Hematopoietic multipotent progenitor cell treated with erythropoietin and hydrocortisone succinate and interleukin-3 and kit ligand, for 8 days (in vitro differentiated cells): ENCODE measurements at places on chromosomes 2 and 18.
A peak's percentile ranks its signal among the peaks of the same experiment; 100 is the strongest.

DNA sequence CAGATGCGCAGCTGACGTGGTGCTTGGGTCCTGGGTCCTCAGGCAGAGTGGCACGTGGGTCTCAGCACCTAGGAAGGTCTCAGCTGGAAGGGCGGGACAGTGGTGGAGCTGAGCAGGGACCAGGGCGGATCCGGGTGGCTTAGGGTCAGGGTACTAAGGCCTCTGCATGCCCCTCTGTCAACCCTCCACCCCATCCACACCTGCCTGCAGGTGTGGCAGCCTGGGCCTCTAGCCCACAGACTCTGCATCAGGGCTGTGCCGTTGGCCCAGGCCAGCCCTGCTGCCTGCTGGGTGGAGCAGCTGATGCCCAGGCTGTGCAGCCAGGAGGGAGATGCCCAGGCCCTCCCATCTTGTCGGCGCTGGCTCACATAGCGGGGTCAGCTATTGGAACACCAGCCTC is 24.6 kb upstream of the OTOS start:
- DNase-seq, result no peak

DNA sequence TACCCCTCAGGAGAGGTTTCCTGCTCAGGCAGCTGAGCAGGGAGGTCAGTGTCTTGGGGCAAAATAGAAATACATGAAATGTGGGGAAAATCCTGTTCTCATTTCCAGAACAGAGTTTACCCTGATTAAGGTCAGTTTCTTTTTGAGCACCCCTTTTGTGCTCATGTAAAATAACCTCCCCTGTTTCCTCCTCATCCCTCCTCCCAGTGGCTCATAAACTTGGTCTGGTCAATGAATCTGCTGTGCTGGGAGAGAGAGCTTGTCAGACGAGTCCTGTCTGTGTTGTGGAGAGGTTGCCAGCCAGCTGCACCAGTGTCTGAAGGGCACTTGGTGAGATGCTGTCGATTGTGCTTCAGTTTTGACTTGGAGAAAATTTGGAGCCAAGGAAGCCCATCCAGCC is 48.6 kb downstream of the NTSR2 start:
- DNase-seq, result no peak

GRCh38 chr2:32965523-32966171 is 18.9 kb downstream of the LTBP1 start:
- no peak for DNase-seq

- no peak for DNase-seq
Observed at GRCh38 chr2:180289627-180290026, 282.5 kb upstream of the CWC22 start.

DNA sequence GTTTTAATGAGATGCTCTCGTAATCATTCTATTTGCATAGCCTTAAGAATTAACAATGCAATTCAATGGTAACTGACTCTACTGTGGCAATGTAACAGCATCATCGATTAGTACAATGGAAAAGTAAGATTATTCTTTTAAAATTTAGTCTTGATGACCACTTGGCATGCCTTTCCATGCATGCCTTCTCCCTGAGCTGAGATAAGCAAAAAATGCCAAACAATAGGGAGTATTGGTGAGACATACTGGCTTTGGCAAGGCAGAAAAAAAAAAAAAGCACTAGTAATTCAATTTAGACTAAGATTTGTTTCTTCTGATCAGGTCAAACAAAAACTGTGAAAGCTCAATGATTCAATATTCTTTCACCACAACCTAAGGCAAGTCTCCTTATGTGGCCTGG is 110.8 kb upstream of the TRIB2 start:
- DNase-seq, result no peak

DNA sequence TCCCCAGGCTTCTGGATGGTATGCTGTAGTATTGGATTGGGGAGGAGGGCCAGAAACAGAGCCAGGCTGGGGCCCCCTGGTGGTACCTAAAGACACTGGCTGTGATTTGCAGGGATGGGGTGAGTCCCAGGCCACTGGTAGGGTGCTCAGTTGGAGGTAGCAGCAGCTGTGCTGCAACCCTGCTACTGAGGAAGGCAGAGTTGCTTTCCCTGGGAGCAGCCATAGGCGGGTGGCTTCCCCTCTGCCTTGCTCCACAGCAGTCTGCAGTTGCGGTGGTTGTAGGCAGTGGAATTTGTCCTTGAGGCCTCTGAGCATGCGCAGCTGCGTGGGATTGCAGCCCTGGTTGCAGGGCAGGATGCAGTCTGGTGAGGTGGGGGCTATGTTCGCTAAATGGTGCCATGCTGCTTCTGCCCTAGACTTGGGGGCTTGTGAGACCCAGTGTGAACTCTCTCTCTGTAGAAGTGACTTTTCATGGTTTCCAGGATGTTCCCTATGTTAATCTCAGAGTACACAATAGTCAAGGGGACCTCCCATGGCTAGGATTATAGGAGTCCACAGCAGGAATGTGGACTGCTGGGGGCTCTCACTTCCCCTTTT is 443.5 kb downstream of the XIRP2 start:
- no peak for DNase-seq

GRCh38 chr2:1600191-1601066 is 143.9 kb downstream of the PXDN start:
- DNase-seq, result no peak

GRCh38 chr2:32058130-32058529 is 5.2 kb upstream of the SPAST start:
- DNase-seq, result no peak

DNA sequence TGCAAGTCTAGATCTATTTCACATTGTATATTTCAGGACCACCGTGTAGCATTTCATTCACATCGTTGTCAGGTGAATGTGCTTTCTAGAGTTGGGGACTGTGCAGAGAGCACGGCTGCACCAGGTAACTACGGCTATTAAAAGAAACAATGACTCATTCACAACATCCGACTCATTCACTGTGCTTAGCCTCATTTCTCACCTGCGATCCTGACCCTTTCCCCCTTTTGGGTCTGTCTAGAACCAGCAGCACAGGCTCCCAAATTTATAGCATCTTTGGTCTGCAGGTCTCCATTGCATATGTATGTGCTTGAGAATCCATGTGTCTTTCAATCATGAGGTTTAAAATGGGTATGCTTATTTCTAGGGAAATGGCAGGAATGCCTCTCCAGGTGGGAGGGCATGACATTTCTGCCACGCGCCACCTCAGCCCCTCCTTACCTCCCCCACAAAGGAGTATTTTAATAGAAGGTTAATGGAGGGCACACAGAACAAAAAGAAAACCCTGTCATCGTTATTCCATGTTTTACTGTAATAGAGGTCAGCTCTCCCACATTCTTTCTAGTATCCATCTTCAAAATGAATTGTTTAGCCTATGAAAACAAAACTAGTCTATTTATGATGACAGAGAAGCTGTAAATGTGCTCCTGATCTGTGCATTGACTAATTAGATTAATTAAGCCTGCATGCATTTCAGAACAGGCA is 246.7 kb upstream of the EPHA4 start:
- no peak for DNase-seq

DNA sequence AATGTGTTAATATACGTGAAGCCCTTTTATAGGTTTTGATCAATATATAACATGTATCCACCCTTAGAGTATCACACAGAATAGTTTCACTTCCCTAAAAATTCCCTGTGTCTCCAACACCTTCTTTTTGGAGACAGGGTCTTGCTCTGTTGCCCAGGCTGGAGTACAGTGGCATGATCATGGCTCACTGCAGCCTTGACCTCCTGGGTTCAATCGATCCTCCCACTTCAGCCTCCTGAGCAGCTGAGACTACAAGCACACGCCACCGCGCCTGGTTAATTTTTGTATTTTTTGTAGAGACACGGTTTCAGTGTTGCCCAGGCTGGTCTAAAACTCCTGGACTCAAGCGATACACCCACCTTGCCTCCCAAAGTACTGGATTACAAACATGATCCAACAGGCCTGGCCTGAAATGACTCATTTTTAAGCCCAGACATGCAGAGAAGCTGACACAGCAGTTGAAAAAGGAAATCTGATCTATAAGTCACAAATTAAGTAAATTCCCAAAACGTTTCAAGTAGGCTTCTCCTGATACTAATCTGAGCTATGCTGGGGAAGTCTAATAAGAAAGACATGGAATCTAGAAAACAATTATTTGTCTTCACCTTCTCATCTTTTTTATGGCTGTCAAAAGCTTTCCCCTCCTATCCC is 2.9 kb downstream of the DUSP11 start:
- DNase-seq, result no peak

GRCh38 chr2:1750933-1751766 is 6.8 kb upstream of the PXDN start:
- peak; percentile 26 for DNase-seq

GRCh38 chr2:155266109-155266508 is 567.6 kb downstream of the KCNJ3 start:
- DNase-seq, result no peak

GRCh38 chr2:53819634-53820033 is 32.8 kb downstream of the ERLEC1 start:
- DNase-seq, result no peak

- no peak for DNase-seq
Observed at GRCh38 chr2:216448829-216449228, 36.5 kb downstream of the SMARCAL1 start.

DNA sequence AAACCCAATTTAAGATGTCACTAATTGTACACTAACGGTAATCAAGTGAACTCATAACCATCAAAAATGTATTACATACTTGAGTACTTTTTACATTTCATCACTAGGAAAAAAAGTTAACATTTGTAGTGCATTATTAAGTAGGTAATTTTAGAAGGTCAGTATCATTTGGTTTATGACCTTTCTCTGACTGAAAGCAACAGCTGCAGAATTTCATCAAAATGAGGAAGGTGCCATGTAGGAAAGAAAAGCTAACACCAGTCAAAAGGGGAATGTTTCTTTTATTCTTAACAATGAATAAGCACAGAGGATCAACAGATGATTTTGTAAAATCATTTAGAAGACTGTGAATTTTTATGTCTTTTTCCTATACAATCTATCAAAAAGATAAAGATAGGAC is 79.0 kb downstream of the PIGN start:
- no peak for DNase-seq

- no peak for DNase-seq
Observed at GRCh38 chr18:43192408-43192807, 76.9 kb upstream of the RIT2 start.

GRCh38 chr2:183349091-183349490 is 224.8 kb downstream of the NUP35 start:
- no peak for DNase-seq

DNA sequence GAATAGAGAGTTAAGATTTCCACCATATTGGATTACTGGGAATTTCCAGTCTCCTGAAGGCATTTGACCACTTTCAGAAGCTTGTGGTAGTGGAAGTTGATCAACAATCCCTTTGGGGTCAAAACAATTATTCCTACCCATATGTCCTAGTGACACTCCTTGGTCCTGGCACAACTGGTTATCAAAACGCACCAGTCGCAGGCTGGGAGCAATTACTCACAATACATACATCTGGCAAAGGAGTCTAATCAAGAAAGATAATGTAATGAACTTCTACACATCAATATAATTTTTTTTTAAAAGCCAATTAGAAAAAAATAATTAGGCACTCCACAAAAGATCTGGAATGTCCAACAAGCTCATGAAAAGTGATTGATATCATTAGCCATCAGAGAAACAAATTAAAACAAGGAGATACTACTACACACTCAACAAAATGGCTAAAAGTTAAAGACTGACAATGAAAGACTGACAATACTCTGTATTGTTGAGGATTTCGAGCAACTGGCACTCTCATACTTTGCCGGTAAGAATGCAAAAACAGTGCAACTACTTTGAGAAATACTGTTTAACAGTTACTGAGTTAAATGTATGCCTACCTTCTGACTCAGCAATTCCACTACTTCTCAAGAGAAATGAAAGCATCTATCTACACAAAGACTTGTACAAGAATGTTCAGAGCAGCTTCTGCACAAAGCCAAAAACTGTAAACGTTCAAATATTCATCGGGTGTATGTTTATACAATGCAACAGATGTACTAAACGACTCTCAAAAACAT is 2.0 kb downstream of the INO80C start:
- DNase-seq, result peak; percentile 75

DNA sequence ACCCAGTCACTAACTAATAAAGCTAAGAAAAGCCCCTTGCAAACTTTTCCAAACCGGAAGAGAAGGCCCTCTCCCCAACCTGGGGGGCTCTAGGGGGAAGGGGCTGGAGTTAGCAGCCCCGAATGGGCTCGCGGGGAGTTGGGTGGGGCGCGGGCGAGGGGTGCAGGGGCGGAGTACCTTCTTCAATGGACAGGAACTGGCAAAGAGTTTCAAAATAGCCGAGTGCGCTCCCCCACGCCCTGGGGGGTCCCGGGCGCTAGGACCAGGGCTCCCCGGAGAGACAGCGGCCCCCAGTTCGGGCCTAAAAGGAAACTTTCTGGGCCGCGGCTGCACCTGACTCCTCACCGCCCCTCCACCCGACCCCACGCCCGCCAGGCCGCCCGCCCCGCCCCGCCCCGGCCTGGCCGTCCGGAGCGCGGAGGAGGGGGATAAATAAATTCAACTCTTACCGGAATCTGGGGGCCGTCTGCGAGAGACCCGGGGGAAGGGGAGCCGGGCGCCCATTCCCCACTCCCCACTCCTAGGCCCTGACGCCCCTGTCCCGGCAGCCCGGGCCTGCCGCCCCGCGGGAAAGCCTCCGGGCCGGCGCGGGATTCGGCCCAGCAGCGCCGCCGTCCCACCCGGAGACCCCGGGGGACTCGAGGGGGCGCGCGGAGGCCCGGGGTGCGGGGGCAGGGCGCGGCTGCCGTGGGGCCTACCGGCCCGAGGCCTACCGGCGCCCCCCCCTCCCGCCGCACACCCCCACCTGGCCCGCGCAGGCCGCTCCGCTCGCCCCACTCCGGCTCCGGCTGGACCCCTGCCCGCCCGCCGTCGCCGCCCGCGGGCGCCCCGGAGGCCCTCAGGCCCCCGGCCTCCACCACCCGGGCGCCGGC is 868 bp downstream of the INO80D start:
- peak; percentile 32 for DNase-seq

DNA sequence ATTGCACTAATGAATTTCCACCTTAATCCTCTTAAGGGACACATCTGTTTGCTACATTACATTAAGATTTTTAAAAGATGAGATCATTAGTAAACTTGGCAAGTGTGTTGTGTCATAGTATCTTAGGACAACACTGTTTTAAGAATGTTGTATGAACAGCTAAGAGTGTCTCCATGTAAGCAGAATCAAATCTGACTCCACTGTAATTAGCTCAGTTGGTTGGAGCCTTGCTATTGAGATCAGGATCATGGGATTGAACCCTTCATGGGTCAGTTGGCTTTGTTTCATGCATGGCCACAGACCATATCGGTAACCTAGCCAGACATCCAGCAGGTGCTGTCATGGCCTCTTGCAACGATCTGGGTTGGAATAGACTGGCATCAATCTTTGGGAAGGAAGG is 5.2 kb downstream of the FHOD3 start:
- DNase-seq, result no peak

DNA sequence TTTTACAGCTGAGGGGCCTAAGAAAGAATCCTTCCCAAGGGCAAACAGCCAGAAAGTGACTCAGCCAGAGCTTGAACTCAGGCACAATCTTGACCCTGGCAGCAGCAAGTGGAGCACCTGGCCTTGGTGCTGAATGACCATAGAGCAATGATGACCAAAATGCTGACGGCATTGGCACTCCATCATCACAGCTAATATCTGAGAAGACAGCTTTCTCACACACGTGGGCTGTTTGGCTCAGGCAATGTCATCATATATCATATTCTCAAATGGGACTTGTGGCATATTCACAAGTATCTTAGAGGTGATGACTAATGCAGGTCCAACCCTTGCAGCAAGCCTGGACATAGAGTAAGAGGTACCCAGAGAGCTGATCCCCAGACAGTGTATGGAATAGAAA is 443.9 kb upstream of the MYT1L start:
- DNase-seq, result no peak

GRCh38 chr18:8821083-8821465 is 115.7 kb downstream of the MTCL1 start:
- DNase-seq, result no peak

GRCh38 chr18:61870151-61870550 is 22.7 kb downstream of the RNF152 start:
- DNase-seq, result no peak

- DNase-seq, result no peak
Observed at GRCh38 chr2:47003641-47004427, 88.2 kb upstream of the MCFD2 start.
